NCI-H2171 (cell line): ENCODE measurements at places on chromosomes 4 and X.

GRCh38 chr4:139935911-139936310 lies 218.1 kb downstream of the MAML3 start:
- DNase-seq: no peak

DNA sequence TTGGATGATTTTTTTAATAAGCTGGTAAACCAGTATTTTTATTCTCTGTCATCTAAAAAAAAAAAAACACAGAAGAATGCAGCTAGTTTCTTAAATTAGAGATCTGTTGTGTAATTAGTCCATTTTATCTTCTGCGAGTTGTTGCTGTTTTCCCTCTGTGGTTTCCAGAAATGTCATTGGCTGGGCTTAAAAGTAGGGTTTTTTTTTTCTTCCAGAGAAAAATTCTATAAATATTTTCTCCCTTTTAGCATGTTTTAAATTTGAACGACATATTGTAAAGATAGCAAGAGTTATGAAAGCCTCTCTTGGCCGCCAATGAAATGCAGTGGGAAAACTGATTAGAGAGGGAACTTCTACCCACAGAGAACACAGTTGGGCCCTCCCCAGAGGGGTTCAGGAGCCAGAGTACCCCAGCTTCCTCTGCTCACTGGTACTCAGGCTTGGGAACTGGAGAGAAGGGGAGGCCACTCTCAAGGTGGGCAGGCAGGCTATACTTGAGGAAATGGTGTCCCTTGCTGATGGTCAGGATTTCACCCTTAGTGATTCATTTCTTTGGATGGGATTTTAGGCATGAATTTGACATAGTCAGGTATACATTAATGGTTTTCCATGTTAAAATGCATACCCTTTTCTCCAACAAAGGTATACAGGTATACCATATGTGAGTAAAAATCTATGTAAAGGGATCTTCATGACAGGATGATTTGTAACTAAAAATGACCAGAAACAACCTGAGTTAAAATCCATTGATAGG lies 166.1 kb downstream of the BCOR start:
- no peak for DNase-seq

- no peak for DNase-seq
These were observed 30.6 kb upstream of the ANTXR2 start for GRCh38 chr4:80103629-80104028.

- DNase-seq: no peak
These were observed 36.9 kb downstream of the CCDC158 start for GRCh38 chr4:76384052-76384451.

DNA sequence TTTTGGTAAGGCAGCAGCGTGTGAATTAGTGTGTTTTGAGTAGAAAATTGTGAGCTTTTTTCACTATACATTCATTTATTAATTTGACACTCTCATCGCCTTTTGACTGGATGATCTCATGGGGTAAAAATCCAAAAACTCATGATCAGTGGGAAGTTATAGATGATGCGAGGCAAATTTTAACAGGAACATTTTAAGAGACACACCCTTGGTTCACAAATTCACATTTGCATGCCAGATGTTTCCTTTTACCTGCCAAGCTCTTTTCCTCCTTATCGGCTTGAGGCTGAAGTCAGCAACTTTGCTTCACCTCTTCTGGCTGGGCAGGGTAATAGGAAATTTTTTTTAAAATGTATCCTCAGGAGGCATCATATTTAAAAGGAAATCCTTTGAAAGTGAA lies 318.0 kb upstream of the HS3ST1 start:
- DNase-seq: no peak

- no peak for DNase-seq
These were observed 68.2 kb upstream of the GK2 start for GRCh38 chr4:79476196-79476595.

GRCh38 chr4:156495836-156496235 lies 475.8 kb downstream of the PDGFC start:
- no peak for DNase-seq

- no peak for DNase-seq
These were observed 6.2 kb downstream of the ARFIP1 start for GRCh38 chr4:152785639-152786615.

- DNase-seq: no peak
These were observed 69.5 kb downstream of the APBB2 start for GRCh38 chr4:41144812-41145211.

DNA sequence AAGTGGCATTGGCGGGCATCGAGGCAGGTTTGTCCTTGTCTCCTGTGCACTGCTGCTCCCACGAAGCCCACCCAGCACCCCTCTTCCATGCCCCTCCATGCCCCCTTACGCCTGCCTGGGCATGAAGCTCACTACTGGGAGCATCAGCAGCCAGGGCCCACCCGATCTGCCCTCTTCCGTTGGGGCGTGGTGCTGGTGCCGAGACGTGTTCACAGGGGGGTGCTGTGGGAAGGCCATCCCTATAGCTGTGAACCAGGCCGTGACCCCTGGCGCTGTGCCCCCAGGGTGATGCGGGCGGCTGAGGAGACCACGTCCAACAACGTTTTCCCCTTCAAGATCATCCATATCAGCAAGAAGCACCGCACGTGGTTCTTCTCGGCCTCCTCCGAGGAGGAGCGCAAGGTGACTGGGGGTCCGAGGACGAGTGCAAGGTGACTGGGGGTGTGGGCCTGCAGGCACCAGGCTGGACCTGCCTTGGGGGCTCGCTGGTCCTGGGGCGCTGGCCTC lies 19.3 kb upstream of the ADD1 start:
- DNase-seq: no peak

DNA sequence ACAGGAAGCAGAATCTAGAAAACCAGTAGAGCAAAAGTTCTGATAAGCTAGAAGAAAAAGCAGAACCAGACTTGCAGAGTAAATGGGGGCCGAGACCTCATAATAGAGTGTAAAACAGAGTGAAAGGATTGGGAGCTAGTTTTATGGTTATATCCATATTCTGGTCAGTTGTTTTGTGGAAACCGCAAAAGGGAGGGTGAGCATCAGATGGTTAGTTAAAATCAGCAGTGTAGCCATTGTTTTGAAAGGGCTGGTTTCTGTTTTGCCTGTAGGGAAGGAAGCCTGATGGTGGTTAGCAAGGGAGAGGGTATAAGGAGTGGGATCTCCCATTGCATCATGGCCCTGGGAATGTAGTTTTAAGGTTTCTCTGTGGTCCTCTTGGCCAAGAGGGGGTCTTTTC lies 17.2 kb upstream of the CCNI start:
- no peak for DNase-seq

GRCh38 chr4:186192066-186192612 lies 772 bp downstream of the CYP4V2 start:
- no peak for DNase-seq

DNA sequence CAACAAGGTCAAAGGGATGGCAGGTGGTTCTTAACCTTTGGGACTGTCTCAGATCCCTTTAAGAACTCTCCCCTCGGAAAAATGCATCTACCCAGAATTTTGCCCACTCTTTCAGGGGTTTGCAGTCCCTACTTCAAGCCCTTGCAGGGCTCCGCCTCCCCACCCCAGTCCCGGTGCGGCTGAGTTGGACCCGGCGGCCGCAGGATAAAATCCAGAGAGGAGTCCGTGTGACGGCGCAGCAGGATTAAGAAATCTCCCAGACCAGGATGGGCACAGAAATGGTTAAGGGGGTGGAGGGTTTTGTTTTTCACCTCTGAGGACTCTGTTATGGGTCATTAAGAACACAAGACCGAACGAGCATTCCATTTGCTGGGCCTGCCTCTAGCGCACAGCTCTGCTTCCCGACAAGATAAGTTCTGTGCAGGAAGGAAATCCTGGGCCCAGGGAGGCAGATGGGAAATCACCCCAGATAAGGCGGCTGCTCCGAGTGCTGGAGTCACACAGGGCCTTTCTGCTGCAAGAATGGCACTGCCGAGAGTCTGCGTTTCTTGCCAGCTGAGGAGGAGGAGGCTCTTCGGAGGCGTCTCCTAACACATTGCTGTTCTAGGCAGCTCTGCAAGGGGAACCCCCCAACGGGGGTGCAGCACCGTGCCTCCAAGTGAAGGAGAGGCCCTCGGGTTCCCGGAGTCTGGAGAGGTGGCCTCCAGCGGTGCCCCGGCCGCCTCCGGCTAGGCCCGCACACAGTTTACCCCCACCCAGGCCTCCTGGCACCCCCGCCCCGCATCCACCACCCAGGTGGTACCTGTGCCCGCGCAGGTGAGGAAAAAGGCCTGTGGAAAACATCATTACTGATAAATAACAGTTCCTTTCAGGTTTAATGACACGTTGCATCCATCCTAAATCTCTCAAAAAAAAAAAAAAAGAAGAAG lies 277.6 kb downstream of the BCOR start:
- peak; percentile 20 for DNase-seq

GRCh38 chrX:20224814-20225487 lies 41.8 kb downstream of the RPS6KA3 start:
- no peak for DNase-seq

DNA sequence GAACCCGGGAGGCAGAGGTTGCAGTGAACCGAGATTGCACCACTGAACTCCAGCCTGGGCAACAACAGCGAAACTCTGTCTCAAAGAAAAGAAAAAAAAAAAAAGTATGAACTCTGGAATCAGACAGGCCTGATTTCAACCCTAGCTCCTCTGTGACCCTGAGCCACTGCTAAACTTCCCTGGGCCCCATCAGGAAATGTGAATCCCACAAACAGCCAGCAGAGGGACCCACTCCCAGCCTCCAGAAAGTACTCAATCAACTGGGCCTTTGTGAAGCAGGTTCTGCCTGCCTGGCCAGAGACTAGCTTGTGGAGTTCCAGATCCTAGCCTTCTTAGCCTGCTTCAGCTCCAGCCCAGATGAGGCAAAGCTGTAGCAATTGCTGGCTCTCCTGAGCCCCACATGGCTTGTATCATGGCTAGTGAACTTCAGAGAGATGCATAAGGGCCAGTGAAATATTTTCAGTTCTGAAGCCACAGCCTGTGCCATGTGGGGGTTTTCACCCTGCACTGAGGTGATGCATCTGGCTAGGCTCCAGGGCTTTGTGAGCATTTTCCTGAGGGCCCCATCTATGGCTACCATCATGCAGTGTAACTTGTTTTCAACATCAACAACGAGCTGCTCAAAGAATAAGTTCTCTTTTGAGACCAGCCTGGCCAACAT lies 7.2 kb upstream of the IDS start:
- DNase-seq: no peak

DNA sequence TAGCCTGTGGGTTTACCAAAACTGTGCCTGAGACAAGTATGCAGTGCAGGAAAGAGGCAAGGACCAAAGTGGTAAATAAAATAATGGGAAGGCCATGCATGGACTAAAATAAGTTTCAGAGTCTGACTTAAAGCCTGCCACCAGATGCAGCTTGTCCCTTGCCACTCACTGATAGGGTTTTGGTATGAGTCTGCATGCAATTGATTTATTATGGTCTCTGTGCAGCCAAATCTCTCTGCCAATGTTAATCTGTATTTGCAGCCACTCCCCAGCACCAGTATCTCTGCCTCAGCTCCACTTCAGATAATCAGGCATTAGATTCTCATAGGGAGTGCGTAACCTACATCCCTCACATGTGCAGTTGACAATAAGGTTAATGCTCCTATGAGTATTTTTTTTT lies 5.5 kb upstream of the FGF2 start:
- DNase-seq: no peak

- no peak for DNase-seq
These were observed 14.3 kb downstream of the FAM9C start for GRCh38 chrX:13029887-13030771.

GRCh38 chr4:25915353-25915705 lies 1.3 kb downstream of the SMIM20 start:
- DNase-seq: no peak

GRCh38 chrX:6227935-6228334 lies 732 bp downstream of the NLGN4X start:
- no peak for DNase-seq

GRCh38 chrX:77776659-77777058 lies 9.4 kb downstream of the ATRX start:
- no peak for DNase-seq

DNA sequence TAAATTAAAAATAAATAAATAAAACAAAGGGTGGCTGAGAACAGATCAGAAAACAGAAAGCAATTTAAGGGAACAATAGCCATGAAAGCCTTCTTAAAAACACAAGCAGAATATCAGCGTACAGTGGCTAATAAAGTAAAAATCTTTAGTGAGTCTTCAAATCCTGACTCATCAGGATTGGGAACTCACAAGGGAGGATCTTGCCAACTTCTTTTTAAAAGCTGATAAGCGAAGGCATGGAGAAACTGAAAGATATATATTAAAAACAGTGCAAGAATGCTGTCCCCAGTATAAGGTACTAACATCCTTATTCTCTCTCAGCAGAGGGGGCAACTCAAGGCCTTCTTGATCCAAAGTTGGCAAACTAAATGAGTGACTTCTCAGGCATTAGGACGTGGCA lies 180.1 kb downstream of the DHX15 start:
- DNase-seq: no peak

GRCh38 chr4:71709961-71710360 lies 73.9 kb downstream of the GC start:
- DNase-seq: no peak

DNA sequence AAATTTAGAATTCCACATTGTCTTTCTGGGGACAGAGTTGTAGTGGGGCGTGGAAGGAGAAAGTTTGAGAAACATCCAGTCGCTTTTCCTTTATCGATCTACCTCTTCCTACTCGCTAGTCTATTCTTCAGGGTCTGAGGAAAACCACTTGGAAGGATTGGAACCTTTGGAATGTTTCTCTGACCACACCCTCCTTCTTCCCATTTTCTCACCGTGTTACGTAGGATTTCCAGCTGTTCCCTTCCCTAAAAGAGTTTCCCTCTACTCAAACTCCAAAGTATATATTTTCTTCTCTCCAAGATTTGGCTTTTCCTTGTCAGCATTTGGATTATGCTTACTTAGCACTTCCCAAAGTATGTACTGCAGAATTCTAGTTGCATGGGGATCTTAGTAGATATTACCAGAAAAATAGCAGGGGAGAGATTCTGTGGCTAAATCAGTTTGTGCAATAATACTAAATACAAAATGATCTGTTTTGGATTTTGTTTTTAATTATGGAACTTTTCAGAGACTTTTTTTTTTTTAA lies 4.9 kb downstream of the ENPEP start:
- DNase-seq: no peak

- no peak for DNase-seq
These were observed 101.2 kb upstream of the SLC4A4 start for GRCh38 chr4:71237641-71238040.

GRCh38 chr4:163448540-163449203 lies 24.9 kb downstream of the TKTL2 start:
- no peak for DNase-seq

GRCh38 chrX:111270339-111270738 lies at the start of gene CAPN6:
Gene CAPN6, minus strand, starts transcription at chrX:111270483. Its CDS starts 6,547 bp downstream, at chrX:111263936.
- no peak for DNase-seq

DNA sequence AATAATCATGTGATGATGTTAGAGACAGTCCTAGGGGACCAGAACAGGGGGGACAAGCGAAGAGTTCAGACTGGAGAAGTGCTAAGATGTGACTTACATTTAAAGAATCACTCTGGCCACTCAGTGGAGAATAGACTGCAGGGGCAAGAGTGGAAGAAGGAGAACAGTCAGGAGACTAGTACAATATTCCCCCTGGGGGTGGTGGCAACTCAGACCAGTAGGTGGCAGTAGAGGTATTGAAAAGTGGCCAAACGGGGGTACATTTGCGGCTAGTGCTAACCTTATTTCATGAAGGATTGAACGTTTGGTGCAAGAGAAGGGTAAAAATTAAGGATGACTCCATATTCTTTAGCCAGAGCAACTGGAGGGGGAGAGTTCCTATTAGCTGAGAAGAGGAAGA lies 2.7 kb upstream of the BMX start:
- DNase-seq: no peak
